ENCODE measurements at places on chromosomes 4 and X. TPM values are rescaled to one million over a fixed set of nuclear protein-coding genes. Genes with fewer than 3 reads are reported as not detected.

Gene MPC1L
- total RNA-seq: not detected

Gene SFRP2
- total RNA-seq: 0.11 TPM

Gene DMD
- 10.9 TPM for total RNA-seq

Gene CLDN22
- total RNA-seq: not detected

Gene UTP3
- total RNA-seq: 26.6 TPM

Gene PABPC1L2B
- total RNA-seq: not detected
